A549 treated with dexamethasone at 1 μM for 4 hours (cell line): ENCODE measurements at places on chromosomes 6 and 20. TPM values are rescaled to one million over a fixed set of nuclear protein-coding genes. Genes with fewer than 3 reads are reported as not detected.

PNPLA1 gene
- 0.03 TPM in 1 of 5 replicates, not detected in the others for total RNA-seq

TMEM217 gene
- 0.35 to 1.1 TPM (median 0.60 TPM) in 5 replicates for total RNA-seq

PDE7B gene
- 0.59 to 1.1 TPM (median 0.73 TPM) in 5 replicates for total RNA-seq

PCK1 gene
- total RNA-seq = 0.05 to 0.16 TPM (median 0.13 TPM) in 5 replicates

ARFGEF3 gene
- total RNA-seq = 0.40 to 0.66 TPM (median 0.54 TPM) in 5 replicates

HLA-DOA gene
- total RNA-seq = 0.09 TPM in 1 of 5 replicates, not detected in the others

GPRC6A gene
- total RNA-seq = not detected in 5 replicates

CRISP1 gene
- not detected in 5 replicates for total RNA-seq

SIM1 gene
- total RNA-seq = not detected in 5 replicates

CLPSL2 gene
- total RNA-seq = 0.61 to 1.1 TPM (median 0.94 TPM) in 5 replicates

NAA20 gene
- total RNA-seq = 129 to 162 TPM (median 134 TPM) in 5 replicates

LY6G6F gene
- not detected in 5 replicates for total RNA-seq

ANGPT4 gene
- 0.02 to 0.04 TPM (median 0.03 TPM) in 4 of 5 replicates, not detected in the other for total RNA-seq

SPDEF gene
- 1.1 to 2.5 TPM (median 1.7 TPM) in 5 replicates for total RNA-seq

HMGCLL1 gene
- 0.08 to 0.22 TPM (median 0.14 TPM) in 5 replicates for total RNA-seq

TFAP2D gene
- total RNA-seq = not detected in 5 replicates
